ENCODE measurements at places on chromosomes 7 and 10. TPM values are rescaled to one million over a fixed set of nuclear protein-coding genes. Genes with fewer than 3 reads are reported as not detected.
A peak's percentile ranks its signal among the peaks of the same experiment; 100 is the strongest.

GRCh38 chr7:86149024-86149665 lies 494.6 kb upstream of the GRM3 start:
- no peak for ATAC-seq

- ATAC-seq: no peak
Observed at GRCh38 chr7:15832996-15833395, 146.5 kb upstream of the MEOX2 start.

- ATAC-seq: peak; percentile 60
Observed at GRCh38 chr7:35716038-35716803, 21.3 kb upstream of the HERPUD2 start.

DNA sequence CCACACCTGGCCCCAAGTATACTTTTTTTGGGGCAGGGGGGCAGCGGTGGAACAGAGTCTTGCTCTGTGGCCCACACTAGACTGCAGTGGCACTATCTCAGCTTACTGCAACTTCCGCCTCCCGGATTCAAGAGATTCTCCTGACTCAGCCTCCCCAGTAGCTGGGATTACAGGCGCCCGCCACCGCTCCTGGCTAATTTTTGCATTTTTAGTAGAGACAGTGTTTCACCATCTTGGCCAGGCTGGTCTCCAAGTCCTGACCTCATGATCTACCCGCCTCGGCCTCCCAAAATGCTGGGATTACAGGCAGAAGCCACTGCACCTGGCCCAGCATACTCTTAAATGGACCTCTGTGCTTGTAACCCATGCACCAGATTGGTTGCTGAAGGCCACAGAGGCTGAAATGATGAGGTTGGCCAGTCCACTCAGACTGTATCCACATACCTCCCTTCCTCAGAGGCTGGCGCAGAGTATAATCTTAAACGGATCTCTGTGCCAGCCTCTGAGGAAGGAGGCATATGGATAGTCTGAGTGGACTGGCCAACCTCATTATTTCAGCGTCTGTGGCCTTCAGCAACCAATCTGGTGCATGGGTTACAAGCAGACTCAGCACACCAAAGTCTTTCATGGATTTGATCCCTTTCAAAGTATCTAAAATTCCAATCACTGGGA lies 3.0 kb downstream of the CALN1 start:
- ATAC-seq: no peak

DNA sequence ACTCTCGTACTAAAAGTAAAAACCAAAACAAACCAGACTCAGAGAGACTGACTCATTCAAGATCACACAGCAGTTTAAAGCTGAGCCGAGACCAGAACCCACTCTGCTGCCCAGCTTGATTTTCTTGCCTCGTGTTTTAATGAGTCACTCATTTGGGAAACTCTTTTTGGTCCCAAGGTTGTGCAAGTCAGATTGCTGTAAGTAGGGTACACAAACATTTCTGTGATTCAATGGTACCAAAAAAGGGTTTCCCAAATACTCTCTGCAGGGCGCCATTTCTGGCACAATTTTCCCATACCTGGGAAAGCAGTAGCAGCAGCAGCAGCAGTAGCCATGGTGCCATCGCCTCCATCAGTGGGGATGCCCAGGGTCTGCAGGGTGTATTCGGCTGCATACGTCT lies 69.9 kb downstream of the ASAH2B start:
- ATAC-seq: no peak

- ATAC-seq: no peak
Observed at GRCh38 chr7:935164-935873, 19.2 kb downstream of the ADAP1 start.

- ATAC-seq: no peak
Observed at GRCh38 chr7:41969561-41970105, 266.7 kb upstream of the INHBA start.

GRCh38 chr10:34596351-34596750 lies 218.7 kb downstream of the PARD3 start:
- ATAC-seq: no peak

- peak; percentile 49 for ATAC-seq
Observed at GRCh38 chr7:135274495-135275268, 41.0 kb downstream of the STRA8 start.

- no peak for ATAC-seq
Observed at GRCh38 chr7:31372231-31372959, 31.9 kb upstream of the NEUROD6 start.

GRCh38 chr7:53209129-53209528 lies 173.7 kb downstream of the POM121L12 start:
- no peak for ATAC-seq

GRCh38 chr10:30813872-30814481 lies 184.4 kb upstream of the LYZL2 start:
- no peak for ATAC-seq

- no peak for ATAC-seq
Observed at GRCh38 chr7:110050785-110051184, 1040.1 kb upstream of the LRRN3 start.

DNA sequence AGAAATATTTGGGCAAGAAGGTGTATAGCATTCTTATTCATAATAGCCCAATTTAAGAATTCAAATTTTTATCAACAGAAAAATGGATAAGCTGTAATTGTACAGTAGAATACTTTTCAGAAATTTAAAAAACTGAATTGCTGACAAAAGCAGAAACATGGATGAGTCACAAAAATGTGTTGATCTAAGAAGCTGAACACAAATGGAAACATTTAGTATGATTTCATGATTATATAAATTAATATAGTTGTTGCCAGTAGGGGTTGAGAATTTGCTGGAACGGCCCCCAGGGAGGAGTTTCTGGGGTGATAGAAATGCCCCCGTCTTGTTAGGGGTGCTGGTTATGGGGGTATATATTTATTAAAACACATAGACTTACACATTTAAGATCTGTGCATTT lies 179.1 kb downstream of the KLF6 start:
- no peak for ATAC-seq

DNA sequence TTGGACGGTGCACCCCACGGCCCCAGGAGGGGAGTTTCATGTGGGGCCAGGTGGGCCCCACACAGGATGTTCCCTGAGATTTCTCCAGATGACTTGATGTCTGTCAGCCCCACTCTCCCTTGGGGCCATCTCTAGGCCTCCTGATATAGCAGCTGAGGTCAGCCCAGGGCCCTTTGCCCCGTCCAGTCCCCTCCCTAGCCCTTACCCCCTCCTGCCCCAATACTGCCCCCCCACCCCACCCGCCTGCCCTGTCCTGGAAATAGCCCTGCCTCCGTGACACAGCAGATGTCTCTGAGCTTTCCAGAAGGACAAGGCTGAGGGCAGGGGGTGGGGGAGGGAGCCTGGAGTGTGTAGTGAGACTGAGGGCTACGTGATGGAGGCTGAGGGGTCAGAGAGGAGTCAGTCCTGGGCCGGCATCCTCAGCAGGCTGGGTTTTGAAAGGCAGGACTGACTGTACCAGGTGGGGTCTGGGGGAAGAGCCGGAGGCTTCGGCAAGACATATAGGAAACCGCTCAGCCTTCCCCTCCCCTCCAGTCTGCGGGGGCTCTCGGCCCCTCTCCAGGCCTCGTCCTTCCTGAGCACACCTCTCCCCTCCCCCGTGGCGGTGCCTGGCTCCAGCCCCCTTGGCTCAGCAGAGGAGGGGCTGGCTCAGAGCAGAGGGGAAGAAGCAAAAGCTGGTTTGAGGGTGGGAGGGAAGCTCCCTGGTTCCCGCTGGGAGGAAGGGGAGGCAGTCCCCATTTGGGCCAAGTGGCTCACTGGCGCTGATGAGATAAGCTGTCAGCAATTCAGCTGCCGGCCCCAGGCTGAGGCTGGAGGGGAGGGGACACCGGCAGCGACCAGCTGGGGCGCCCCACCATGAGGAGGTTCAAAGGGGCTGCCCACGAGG lies 2.0 kb downstream of the FLNC start:
- peak; percentile 2 for ATAC-seq

GRCh38 chr10:1255118-1255517 lies 198.9 kb downstream of the WDR37 start:
- ATAC-seq: no peak

DNA sequence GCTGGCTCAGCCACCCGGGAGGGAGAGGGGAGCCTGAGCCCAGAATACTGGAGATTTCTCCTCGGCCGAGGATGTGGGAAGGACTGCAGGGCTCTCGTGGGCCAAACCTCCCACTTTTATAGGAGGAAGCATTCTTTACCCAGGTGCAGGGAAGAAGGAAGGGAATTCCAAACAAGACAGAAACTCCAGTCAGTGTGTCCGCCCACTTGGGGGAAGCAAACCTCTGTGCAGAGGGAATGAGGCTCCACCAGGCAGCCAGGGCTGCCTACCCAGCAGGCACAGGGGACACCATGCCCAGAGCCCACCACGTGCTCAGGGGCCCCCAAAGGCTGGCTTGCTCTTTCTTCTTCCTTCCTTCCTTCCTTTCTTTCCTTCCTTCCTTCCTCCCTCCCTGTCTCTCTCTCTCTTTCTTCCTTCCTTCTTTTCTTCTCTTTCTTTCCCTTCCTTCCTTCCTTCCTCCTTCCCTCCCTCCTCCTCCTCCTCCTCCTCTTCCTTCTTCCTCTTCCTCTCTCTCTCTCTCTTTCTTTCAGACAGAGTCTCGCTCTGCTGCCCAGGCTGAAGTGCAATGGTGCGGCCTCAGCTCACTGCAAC lies 15.4 kb upstream of the FZD9 start:
- no peak for ATAC-seq

GRCh38 chr10:131453721-131454634 lies 142.5 kb upstream of the TCERG1L start:
- ATAC-seq: peak; percentile 29

- no peak for ATAC-seq
Observed at GRCh38 chr10:121935702-121936101, 7.9 kb upstream of the ATE1 start.

GRCh38 chr7:18315241-18315640 lies 180.3 kb upstream of the HDAC9 start:
- ATAC-seq: no peak

- no peak for ATAC-seq
Observed at GRCh38 chr10:3648170-3648569, 136.8 kb downstream of the KLF6 start.

DNA sequence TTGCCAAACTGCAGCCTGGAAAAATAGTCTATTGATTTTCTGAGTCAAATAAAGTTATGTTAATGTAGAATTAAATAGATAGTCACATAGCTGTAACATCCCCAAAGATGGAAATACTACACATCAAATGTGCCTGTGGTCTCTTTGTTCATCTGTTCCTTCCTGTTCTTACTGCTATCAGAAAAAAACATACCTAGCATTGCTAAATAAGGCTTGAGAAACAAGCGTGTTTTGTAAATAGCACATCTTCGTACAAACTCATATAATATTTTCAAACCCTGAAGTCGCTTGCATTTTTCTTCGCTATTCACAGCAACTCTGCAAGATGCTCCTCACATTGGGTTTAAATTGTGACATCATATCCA lies 116.1 kb downstream of the KLF6 start:
- no peak for ATAC-seq

DNA sequence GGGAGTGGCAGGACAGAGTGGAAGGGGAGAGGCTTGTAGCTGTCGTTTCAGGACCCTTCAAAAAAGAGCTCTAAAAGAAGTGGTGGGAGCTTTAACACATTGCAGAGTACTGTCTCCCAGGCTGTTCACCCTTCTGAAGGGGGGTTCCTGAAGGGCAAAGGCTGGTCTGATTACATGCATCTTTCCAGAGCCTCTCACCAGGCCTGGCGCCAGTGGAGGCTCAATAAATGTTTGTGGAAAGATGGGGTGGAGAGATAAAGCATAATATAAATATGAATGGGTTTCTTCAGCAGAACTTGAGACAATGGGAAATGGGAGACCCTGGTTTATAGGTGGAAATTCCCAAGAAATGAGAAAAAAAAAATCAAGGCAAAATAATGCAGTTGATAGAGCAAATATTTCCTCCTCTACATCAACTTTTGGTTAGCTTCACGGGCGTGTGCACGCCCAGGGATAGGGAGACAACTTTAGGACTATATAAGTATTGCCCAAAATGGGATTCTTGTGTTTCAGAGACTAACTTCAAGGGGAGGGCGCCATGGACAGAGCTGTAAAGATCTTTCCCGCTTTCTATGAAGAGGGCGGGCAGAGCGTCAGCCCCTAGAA lies 613 bp upstream of the BUB3 start:
- no peak for ATAC-seq

DNA sequence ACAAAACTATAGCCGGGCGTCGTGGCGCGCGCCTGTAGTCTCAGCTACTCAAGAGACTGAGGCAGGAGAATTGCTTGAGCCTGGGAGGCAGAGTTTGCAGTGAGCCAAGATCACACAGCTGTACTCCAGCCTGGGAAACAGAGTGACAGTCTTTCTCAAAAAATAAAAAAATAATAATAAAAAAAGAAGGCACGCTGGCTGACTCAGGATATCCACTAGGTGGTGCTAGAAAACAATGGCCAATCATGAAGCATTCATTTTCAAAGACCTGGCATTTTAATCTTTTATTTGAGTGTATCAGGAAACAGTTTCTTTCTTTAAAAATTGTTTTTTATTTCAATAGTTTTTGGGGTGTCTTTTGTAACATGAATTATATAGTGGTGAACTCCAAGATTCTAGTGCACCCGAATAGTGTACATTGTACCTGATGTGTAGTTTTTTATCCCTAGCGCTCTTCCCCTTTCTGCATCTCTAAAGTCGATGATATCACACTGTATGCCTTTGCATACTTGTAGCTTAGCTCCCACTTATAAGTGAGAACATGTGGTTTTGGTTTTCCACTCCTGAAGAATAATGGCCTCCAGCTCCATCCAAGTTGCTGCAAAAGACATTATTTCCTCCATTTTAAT lies 88.6 kb downstream of the LYZL1 start:
- no peak for ATAC-seq

- ATAC-seq: no peak
Observed at GRCh38 chr7:30702200-30702599, 19.9 kb upstream of the CRHR2 start.

DNA sequence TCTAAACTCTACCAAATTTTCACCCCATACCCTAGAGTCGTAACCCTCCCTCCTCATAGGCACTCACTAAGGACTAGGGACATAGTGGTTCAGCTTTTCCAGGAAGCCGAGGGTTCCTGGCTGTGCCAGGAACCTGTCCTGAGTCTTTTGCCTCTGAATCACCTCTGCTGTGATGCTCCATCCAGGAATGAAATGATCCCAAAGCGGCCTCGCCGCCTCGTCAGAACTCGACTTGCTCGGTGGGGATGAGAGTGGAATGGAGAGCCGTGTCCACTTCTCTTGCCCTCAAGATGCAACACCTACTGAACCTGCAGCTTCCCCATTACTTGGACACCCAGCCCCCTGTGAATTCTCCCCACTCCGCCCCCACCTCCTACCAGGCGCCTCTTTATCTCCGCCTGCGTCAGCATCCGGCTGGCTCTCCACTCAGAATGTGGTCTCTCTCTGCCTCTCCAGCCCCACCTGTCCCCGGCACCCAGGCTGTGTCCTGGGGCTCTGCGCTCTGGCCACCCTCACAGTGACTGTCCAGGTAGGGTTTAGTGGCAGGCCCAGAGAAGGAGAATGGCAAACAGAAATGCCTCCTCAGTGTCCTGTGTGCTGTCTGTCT lies 366.1 kb upstream of the ZNF32 start:
- no peak for ATAC-seq

Gene IRF5
- 10.1 TPM for total RNA-seq

Gene STOX1
- 38.0 TPM for total RNA-seq

Gene CYP2E1
- total RNA-seq: 1.2 TPM

Gene ZNF467
- total RNA-seq: 15.4 TPM

Gene CLRN3
- total RNA-seq: not detected

Gene IFIT1B
- not detected for total RNA-seq

Gene PRLHR
- total RNA-seq: not detected

Gene SEM1
- total RNA-seq: 38.1 TPM

Gene RNF32
- total RNA-seq: not detected

Gene NSMCE4A
- 71.7 TPM for total RNA-seq

Measured in gastroesophageal sphincter (tissue), 4 donors.